ENCODE measurements at places on chromosomes 5 and 9.

DNA sequence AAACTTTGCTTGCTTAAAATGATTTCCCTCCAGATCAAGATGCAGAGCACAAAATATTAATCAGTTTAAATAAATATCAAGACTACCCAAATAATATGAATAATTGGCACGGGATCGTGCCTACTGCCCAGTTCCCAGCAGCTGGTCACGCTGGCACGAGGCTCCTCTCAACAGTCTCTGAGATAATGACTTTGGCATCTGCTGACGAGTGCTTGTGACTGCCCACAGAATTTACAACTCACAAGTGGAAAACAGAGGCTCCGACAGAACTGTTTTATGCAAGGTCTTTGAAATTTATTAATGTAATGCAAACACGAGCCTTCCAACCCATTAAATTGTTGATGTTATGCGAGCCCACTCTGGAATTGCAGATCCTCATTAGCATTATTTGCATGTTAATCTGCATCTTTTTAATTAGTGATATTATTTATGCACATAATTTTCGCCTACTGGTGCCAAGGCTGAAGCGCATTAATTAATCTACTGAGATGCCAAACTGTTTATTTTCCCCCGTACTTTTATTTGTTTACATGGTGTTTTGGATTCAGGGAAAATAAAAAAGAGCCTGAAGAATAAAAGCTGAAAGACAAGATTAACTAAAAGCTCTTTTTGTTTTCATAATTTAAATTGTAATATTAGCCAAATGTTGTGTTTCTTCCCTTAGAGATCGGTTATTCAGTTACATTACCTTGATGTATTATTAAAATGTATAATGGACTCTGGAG lies 369.3 kb upstream of the IRX1 start:
- DNase-seq = no peak

DNA sequence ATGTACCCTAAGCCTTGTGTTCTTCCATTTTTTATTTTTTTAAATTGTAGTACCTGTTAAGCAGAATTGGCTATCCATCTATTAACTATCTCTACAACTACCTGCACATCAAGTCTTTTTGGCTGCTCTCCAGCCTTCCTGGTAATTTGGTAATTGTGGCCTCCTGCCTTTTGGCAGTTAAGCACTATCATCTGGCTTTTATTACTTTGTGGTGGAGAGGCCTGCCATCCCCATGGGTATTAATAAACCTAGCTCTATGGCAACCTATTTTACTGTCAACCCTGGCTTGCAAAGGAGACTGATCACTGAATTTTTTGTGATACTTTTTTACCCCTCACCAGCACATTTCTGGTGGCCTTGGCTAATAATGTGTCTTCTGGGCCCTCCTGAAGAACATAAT lies 20.5 kb downstream of the SELENOP start:
- no peak for DNase-seq

DNA sequence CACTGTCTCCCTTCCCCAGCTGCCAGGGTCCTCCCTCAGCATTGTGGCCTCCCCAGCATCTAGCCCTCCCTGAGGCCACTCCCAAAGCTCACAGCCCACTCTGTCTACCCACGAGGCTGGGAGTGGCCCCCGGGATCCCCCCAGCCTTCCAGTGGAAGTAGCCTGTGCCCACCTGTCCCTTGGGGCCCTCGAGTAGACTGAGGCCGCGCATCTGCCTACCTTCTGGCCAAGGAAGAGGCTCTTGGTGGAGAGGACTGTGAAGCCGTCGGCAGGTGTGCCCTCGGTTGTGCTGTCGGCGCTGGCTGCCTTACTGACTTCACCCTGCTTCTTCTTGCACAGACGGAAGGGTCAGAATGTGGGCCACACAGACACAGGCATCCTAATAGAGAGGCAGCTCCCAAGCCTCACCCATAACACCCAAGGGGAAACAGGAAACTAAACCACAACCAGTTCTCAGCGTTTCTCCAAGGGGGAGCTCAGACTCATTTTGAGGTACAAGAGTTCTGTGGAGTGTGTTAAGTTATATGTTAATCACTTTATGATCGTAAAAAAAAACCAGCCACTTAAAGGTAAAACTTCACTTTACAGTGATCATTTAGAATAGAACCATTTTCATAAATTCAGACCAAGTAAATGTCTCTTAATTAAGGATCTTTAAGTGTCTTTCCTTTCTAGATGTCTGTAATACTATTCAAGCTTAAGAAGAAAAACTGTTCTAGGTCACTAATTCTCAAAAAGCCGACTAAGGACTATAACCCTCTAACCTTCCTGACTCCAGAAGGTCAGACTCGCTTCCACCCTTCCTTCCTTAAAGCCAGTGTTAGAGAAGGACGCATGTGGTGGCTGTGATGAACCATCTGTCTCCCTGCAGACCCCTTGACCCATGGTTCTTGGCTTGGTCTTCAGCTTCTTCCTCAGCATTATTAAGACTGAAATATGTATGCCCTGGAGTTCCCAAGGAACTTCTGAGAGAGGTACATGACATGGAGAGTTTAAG lies 38.5 kb downstream of the MACROH2A1 start:
- no peak for DNase-seq

DNA sequence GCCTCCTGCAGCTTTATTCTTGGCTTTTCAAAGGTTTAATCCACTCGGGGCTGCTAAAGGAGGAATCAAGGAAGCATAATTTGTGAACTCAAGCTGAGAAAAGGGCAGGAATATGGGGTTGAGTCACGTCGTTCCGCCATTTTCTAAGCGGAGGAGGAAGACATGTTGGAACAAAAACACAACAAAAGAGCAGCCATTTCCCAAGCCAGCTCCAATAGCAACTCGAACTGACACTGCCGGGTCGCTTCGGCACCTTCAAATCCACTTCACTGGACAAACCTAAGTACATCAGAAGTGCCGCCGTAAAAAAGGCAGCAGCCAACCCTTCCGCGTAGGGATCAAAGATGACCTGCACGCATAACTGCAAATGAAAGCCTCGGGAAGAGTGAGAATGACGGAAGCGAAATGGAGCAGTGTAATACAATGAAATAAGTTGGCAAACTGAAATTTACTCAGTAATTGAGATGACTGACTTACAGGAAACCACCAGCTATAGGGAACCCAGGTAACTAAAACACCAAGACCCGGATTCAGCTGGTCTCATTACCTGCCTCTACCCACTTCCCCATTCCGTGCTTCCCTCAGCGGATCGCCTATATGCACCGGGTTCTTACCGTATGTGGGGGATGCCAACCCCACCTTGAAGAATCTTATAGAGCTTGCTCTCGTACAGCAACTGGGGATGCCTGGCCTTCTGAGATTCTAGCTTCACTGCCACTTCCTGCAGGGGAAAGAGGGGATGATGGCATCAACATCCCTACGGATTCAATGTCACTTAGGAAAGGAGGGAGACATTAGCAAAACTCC lies 1.6 kb downstream of the CSNK1A1 start:
- DNase-seq = peak; percentile 32

GRCh38 chr9:38408719-38409118 lies 15.5 kb downstream of the IGFBPL1 start:
- no peak for DNase-seq

Data from activated naive CD8-positive, alpha-beta T cell treated with anti-CD3 and anti-CD28 coated beads for 36 hours (primary cell).